ENCODE measurements at places on chromosomes 2 and 18. TPM values are rescaled to one million over a fixed set of nuclear protein-coding genes. Genes with fewer than 3 reads are reported as not detected.

The CFAP221 gene
- not detected for total RNA-seq

The ASIC4 gene
- total RNA-seq = not detected

DNA sequence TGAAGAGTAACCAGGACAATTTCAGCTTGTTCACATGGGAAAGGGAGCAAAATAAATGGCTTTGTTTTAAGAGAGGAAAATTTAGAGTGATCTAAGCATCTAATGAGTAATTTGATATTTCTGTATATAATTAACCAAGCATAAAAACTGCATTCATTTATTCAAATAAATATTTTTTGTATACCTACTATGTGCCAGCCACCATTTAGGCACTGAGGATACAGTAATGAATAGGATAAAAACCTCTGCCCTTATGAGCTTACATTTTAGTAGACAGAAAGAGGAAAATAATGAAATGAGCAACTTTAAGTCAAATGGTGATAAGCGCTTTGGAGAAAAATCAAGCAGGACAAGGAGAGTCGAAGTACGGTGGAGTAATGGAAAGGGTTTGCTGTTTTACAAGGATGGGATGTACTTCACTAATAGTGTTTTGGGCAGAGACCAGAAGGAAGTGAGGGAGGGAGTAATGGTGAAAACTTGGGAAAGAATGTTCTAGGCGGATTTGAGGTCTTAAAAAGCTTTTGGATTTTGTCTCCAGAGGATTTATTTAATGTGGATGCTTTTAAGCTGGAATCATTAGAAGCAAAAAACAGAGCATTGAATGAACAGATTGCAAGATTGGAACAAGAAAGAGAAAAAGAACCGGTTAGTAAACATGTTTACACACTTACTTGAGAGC, 17.4 kb downstream of the NDC80 start:
- peaks cover 84% of the 10 kb centered on the region for H3K36me3 ChIP-seq
- peaks cover 5% of the 10 kb centered on the region for H3K4me1 ChIP-seq
- no peak overlapping the region for H3K4me3 ChIP-seq

GRCh38 chr2:68774569-68775271, 40.1 kb downstream of the ARHGAP25 start:
- no peaks in the 10 kb centered on the region for H3K36me3 ChIP-seq
- H3K4me3 ChIP-seq = no peak overlapping the region
- H3K27me3 ChIP-seq = no peaks in the 10 kb centered on the region
- DNase-seq = no peak
- H3K27ac ChIP-seq = no peak overlapping the region

GRCh38 chr2:144240656-144241339, 279.1 kb downstream of the ZEB2 start:
- no peaks in the 10 kb centered on the region for H3K27me3 ChIP-seq
- H3K4me3 ChIP-seq = no peak overlapping the region
- no peaks in the 10 kb centered on the region for H3K4me1 ChIP-seq
- H3K36me3 ChIP-seq = no peaks in the 10 kb centered on the region
- DNase-seq = no peak
- H3K27ac ChIP-seq = no peak overlapping the region

- peaks cover 32% of the 10 kb centered on the region for H3K27me3 ChIP-seq
- H3K27ac ChIP-seq = no peak overlapping the region
- no peaks in the 10 kb centered on the region for H3K36me3 ChIP-seq
- H3K4me1 ChIP-seq = no peaks in the 10 kb centered on the region
Observed at GRCh38 chr2:110843496-110843895, 111.1 kb downstream of the ACOXL start.

DNA sequence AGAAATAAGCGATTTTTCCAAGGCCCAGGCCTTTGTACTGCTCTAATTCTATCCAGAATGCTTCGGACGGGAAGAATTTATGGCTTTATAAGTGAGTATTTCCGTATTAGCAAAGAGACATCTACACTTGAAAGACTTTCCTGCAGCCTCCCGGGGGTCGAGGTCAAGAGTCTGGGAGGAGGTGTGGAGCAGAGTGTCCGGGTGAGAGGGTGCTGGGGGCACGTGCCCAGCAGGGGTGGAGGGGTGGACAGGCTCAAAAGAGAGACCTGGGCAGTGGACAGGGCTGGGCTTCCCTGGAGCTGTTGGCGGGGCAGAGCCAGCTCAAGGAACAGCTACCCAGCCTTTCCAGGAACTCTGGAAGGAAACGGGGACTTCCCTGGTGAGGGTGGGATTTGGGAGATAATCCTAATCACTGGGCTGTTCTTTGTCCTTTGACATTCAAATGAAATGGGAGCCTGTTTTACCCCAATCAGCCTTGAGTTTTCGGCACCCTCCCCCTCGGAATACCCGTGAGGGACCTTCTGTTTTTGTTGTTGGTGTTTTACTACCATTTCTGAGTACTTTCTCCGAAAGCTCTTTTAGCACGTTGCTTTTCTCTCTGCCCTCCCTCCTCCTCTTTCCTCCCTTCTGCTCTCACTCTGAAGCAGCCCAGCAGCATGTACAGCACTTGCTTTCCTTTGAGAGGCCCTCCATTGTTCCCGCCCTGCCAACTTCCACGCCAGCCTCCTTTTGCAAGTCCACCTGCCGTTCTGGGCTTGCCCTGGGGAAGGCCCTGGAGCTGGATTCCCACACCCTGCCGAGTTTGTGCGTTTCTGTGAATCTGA, 164.7 kb downstream of the AGAP1 start:
- no peak overlapping the region for H3K4me3 ChIP-seq
- H3K27me3 ChIP-seq = no peaks in the 10 kb centered on the region
- H3K4me1 ChIP-seq = peaks cover 53% of the 10 kb centered on the region
